Esophagus squamous epithelium (tissue), 5 donors: ENCODE measurements at places on chromosomes 7 and 10.

- no peak for DNase-seq
Measured at GRCh38 chr10:25824050-25824449, 110.0 kb upstream of the MYO3A start.

GRCh38 chr10:1738950-1739349, 1.6 kb upstream of the ADARB2 start:
- no peak for DNase-seq

- DNase-seq: no peak
Measured at GRCh38 chr10:86057708-86058107, 308.9 kb downstream of the GRID1 start.

DNA sequence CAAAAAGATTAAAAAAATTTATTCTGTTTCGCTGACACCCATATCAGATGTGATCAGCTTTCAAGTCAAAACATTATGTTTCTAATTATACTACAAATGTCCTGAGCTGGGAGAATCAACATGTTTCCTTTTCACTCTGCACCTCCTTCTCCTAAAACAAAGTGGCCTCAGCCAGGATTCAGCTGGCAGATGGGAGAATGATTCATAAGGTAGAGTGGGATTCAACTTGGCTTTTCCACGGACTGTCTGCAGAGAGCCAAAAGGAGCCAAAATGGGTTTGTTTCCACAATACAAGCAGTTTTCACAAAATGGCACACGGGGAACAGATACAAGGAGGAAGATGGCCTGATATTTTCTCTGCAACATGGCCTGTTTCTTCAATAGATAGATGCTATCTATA, 376.5 kb upstream of the PRKCQ start:
- no peak for DNase-seq

DNA sequence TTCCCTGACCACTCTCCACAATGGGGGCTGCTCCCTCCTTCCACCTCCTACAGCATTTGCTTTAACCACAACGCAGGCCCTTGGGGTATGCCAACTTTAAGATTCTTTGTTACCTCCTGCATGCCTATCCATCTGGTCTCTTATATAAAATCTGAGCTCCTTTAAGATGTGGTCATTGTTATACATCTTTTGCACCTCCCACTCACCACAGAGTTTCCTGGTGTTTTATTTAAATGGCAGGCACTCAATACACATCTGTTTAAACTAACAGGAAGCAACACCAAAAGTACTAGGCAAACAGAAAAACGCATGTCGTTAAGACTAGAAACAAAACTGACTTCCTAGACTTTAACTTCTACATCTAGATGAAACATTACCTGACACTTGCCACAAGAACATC, 36.3 kb downstream of the SLC25A13 start:
- DNase-seq: no peak
